ENCODE measurements at places on chromosomes 3 and 15. TPM values are rescaled to one million over a fixed set of nuclear protein-coding genes. Genes with fewer than 3 reads are reported as not detected.

AHSG gene
- not detected for total RNA-seq

ABI3BP gene
- total RNA-seq: 13.3 TPM

EXD1 gene
- not detected for total RNA-seq

CCDC191 gene
- total RNA-seq: 0.97 TPM

ZNF774 gene
- total RNA-seq: 2.3 TPM

CPN2 gene
- total RNA-seq: 0.24 TPM

FBXO40 gene
- total RNA-seq: not detected

CFAP100 gene
- total RNA-seq: not detected

NR1I2 gene
- not detected for total RNA-seq

TM4SF18 gene
- total RNA-seq: not detected

CCDC51 gene
- total RNA-seq: 13.6 TPM

IL16 gene
- total RNA-seq: not detected

RAD18 gene
- total RNA-seq: 34.0 TPM

WDR49 gene
- not detected for total RNA-seq

CPEB1 gene
- 4.2 TPM for total RNA-seq

BOC gene
- total RNA-seq: 12.9 TPM

CATSPER2 gene
- 0.74 TPM for total RNA-seq

LCTL gene
- total RNA-seq: 0.47 TPM

SLC2A2 gene
- total RNA-seq: not detected

PPARG gene
- total RNA-seq: 4.4 TPM

C3orf22 gene
- total RNA-seq: not detected

Measured in HFFc6 (cell line).